ENCODE measurements at places on chromosomes 16 and 17.

GRCh38 chr16:76614269-76614668 is 337.1 kb downstream of the CNTNAP4 start:
- DNase-seq = no peak

- no peak for DNase-seq
Observed at GRCh38 chr16:51113236-51114125, 37.6 kb downstream of the SALL1 start.

DNA sequence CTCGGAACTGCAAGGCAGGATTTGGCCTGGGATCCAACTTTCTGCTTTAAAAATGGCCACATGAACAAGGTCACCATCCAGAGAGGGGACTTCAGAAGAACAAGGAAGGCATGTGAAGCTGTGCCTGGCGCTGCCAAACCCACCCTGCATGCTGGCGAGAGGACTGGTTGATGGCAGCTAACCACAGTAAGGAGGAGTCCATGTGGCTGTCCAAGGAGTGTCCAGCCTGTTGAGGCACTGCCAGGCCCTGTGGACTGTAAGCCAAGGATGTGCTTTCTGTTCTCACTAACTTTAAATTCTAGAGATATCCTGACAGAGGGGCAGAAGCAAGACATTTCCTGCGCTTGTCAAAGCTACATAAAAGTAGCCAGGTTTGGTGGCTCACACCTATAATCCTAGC is 40.4 kb downstream of the CDK5R1 start:
- DNase-seq = no peak

DNA sequence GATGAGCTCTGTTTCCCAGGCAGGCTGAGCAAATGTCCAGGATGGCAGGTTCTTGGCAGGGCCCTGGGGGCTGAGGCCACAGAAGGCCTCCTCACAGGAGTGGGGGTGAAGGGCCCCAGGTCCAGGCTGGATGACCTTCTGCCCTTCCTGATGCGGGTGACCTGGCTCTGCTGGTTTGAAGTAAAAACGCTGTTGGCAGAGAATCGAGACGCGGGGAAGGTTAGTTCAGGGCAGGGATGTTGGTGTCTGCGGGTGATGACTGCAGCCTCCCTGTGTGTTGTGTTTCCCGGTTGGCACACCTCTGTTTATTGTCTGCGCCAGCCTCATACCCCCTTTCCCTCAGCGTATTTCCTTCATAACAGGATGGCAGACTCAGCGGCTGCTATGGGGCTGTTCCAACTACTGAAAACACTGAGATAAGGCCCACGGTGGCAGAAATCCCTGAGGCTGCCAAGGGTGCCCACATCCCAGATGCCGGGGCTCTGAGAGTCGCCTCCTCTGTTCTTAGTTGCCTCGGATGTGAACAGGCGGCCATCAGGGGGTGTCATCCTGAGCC is 104.6 kb downstream of the METRNL start:
- DNase-seq = no peak

- peak; percentile 42 for DNase-seq
Observed at GRCh38 chr17:45316434-45317110, at the start of gene MAP3K14. MAP3K14 (minus strand) TSS chr17:45317020; CDS start chr17:45290745, 26,275 bp downstream.

DNA sequence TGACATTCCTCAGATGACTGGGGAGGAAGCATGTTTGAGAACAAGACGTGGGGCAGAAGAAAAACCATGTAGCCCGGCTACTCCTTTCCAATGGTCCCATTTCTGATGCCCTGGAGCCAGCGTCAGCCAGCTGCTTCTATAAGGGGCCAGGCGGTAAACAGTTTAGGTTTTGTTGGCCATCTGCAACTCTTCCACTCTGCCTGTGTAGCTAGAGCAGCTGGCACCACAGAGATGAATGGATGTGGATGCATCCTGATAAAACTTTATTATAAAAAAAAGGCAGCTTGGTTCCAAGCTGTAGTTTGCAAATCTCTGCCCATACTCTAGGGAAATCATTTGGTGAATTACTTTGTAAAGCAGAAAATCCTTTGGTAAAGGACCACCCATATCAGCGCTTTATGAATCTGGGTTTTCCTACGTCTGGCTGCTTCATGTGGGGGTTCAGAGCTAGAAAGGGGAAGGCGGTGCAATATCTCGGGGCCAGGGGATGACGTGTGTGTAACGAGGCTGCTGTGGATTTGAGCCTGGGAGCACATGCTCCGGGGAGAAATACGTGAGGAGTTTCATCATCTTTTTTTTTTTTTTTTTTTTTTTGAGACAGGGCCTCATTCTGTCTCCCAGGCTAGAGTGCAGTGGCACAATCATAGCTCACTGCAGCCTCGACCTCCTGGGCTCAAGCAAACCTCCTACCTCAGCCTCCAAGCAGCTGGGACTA is 3.4 kb upstream of the SRL start:
- no peak for DNase-seq

Measured in NCI-H187 (cell line).